Aorta (tissue), 5 donors: ENCODE measurements at places on chromosomes 12 and 14. TPM values are rescaled to one million over a fixed set of nuclear protein-coding genes. Genes with fewer than 3 reads are reported as not detected.

The MSRB3 gene
- total RNA-seq, result 298 TPM

The SLC38A2 gene
- total RNA-seq, result 329 TPM

- no peaks in the 10 kb centered on the region for H3K36me3 ChIP-seq
- no peaks in the 10 kb centered on the region for H3K27me3 ChIP-seq
- no peak overlapping the region for H3K4me3 ChIP-seq
These were observed 22.6 kb upstream of the BMP4 start for GRCh38 chr14:53979113-53979681.

- H3K4me3 ChIP-seq, result no peak overlapping the region
- peaks cover 2% of the 10 kb centered on the region for H3K36me3 ChIP-seq
- DNase-seq, result no peak
- H3K27me3 ChIP-seq, result no peaks in the 10 kb centered on the region
These were observed 17.2 kb downstream of the NOXRED1 start for GRCh38 chr14:77406086-77406485.

DNA sequence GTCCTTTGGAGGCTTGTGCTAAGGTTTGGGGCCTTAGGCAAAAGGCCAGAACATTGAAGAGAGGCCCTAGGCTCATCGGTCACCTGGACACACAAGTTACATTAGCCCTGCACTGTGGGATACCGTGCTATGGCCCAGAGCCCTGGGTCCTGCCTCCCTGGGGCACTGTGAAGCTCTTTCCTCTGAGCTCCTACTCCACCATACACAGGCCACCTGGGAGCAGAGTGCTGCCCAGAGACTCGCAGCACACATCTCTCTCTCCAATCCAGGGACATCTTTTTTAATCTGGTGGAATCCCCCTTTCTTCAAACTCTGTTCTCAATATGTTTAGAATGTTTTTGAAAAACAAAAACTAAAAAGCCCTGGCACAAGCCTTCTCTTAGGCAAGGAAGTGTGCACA is 314.2 kb upstream of the RGS6 start:
- no peak overlapping the region for H3K4me3 ChIP-seq
- H3K4me1 ChIP-seq, result no peaks in the 10 kb centered on the region
- H3K27me3 ChIP-seq, result no peaks in the 10 kb centered on the region
- H3K36me3 ChIP-seq, result peaks cover 4% of the 10 kb centered on the region
- no peak overlapping the region for H3K27ac ChIP-seq
- no peak for DNase-seq
